ENCODE measurements at places on chromosomes 3 and 15. TPM values are rescaled to one million over a fixed set of nuclear protein-coding genes. Genes with fewer than 3 reads are reported as not detected.

The RAB6B gene
- 5.5 TPM for total RNA-seq

The CLSTN2 gene
- 103 TPM for total RNA-seq

The ZNF770 gene
- total RNA-seq: 19.2 TPM

- DNase-seq: no peak
- no peaks in the 10 kb centered on the region for H3K4me1 ChIP-seq
- H3K27ac ChIP-seq: no peak overlapping the region
- no peak overlapping the region for H3K4me3 ChIP-seq
- H3K36me3 ChIP-seq: no peaks in the 10 kb centered on the region
These were observed 33.7 kb upstream of the RBMS3 start for GRCh38 chr3:29247088-29247745.

- no peak overlapping the region for H3K4me3 ChIP-seq
- H3K27me3 ChIP-seq: no peaks in the 10 kb centered on the region
- no peak for DNase-seq
These were observed 267.3 kb downstream of the LPP start for GRCh38 chr3:188421151-188421821.

DNA sequence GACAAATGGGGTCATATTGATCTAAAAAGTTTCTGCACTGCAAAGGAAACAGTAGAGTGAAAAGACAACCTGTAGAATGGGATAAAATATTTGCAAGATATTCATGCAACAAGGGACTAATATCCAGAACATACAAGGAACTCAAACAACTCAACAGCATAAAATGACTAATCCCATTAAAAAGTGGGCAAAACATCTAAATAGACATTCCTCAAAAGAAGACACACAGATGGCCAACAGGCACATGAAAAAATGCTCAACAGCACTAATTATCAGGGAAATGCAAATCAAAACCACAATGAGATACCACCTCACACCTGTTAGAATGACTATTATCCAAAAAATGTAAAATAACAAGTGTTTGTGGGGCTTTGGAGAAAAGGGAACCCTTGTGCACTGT is 8.8 kb downstream of the SLC12A8 start:
- DNase-seq: no peak
- H3K27me3 ChIP-seq: no peaks in the 10 kb centered on the region
- no peak overlapping the region for H3K4me3 ChIP-seq
- no peaks in the 10 kb centered on the region for H3K4me1 ChIP-seq
- no peak overlapping the region for H3K27ac ChIP-seq
- no peaks in the 10 kb centered on the region for H3K36me3 ChIP-seq

DNA sequence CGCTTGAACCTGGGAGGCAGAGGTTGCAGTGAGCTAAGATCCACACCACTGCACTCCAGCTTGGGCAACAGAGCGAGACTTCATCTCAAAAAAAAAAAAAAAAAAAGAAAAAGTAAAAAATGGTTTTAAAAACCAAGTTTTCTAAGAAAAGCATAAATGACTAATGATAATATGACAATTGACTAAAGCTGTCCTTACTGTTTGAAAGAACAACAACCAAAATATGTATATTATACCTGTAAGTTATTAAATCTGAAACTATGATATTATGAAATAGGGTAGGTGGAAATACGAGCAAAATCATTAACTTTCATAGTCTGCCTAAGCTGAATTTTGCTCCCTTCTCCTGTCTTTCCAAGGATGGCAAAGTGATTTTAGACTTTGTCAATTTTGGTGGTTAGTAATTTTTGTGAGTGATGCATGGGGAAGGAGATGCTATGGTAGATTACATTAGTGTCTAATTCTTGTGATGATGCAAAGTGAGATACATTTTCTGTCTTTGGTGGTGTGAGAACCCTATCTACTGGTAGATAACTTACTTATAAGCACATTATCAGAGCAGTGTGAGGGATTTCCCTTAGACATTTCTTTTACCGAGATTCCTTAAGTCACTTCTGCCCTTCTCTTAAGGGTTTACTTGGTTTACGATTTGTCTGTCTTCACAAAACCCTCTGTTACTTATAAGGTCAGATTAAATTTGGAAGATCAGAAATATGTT is 10.6 kb upstream of the CHD2 start:
- no peaks in the 10 kb centered on the region for H3K36me3 ChIP-seq
- H3K27me3 ChIP-seq: no peaks in the 10 kb centered on the region
- no peak for DNase-seq
- peaks cover under 1% of the 10 kb centered on the region for H3K4me1 ChIP-seq

GRCh38 chr15:98884894-98885293 is 122.7 kb downstream of the PGPEP1L start:
- H3K4me3 ChIP-seq: no peak overlapping the region
- no peaks in the 10 kb centered on the region for H3K27me3 ChIP-seq
- peaks cover 8% of the 10 kb centered on the region for H3K4me1 ChIP-seq
- DNase-seq: no peak
- H3K36me3 ChIP-seq: no peaks in the 10 kb centered on the region
- H3K27ac ChIP-seq: no peak overlapping the region

- no peak overlapping the region for H3K4me3 ChIP-seq
- no peaks in the 10 kb centered on the region for H3K36me3 ChIP-seq
- DNase-seq: no peak
- no peaks in the 10 kb centered on the region for H3K4me1 ChIP-seq
These were observed 6.1 kb upstream of the NR2E3 start for GRCh38 chr15:71804226-71804625.

DNA sequence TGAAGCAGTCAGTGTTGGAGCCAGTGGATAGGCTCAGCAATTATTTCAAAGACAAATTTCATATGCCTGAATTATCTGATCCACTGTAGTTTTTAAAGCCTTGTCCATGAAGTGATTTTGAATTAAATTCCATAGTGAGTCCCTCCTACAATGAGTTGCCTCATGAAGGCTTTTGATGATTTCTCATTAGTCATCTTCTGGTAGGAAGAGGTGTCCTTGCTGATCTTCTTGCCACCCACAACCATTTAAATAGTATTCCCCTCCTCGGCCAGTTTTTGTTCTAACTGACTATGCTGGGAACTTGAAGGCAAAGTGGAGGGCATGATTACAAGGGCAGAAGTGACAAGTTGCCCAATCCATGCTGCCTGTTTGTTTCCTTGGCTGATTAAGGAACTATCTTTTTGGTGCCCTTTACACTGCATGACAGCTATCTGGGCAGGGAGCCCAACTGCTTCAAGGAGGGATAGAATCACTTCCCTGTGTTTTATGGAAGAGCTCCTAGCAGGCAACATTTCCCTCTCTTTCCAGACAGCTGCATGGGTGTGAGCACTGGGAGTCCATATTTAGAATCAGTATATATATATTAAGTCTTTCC is 617.5 kb downstream of the ZPLD1 start:
- no peak overlapping the region for H3K4me3 ChIP-seq
- DNase-seq: no peak
- H3K36me3 ChIP-seq: no peaks in the 10 kb centered on the region
- no peaks in the 10 kb centered on the region for H3K4me1 ChIP-seq
- no peak overlapping the region for H3K27ac ChIP-seq

DNA sequence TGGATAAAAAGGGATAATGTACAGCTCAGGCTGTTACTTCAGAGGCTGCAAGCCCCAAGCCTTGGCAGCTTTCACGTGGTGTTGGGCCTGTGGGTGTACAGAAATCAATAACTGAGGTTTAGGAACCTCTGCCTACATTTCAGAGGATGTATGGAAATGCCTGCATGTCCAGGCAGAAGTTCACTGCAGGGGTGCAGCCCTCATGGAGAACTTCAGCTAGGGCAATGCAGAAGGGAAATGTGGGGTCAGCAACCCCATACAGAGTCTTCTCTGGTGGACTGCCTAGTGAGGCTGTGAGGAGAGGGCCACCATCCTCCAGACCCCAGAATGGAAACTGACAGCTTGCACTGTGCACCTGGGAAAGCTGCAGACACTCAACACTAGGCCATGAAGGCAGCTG is 1350.3 kb downstream of the ROBO2 start:
- no peaks in the 10 kb centered on the region for H3K27me3 ChIP-seq
- no peaks in the 10 kb centered on the region for H3K4me1 ChIP-seq
- no peak for DNase-seq
- no peak overlapping the region for H3K27ac ChIP-seq
- no peak overlapping the region for H3K4me3 ChIP-seq

- H3K27ac ChIP-seq: no peak overlapping the region
- H3K27me3 ChIP-seq: no peaks in the 10 kb centered on the region
- no peaks in the 10 kb centered on the region for H3K36me3 ChIP-seq
- H3K4me1 ChIP-seq: no peaks in the 10 kb centered on the region
These were observed 261.6 kb upstream of the THRB start for GRCh38 chr3:24756101-24756888.

- H3K4me1 ChIP-seq: no peaks in the 10 kb centered on the region
- no peaks in the 10 kb centered on the region for H3K36me3 ChIP-seq
- DNase-seq: no peak
- H3K27ac ChIP-seq: no peak overlapping the region
These were observed 266.8 kb upstream of the CRBN start for GRCh38 chr3:3446251-3446650.

- no peak for DNase-seq
- H3K36me3 ChIP-seq: no peaks in the 10 kb centered on the region
- H3K27me3 ChIP-seq: no peaks in the 10 kb centered on the region
- no peak overlapping the region for H3K4me3 ChIP-seq
- H3K4me1 ChIP-seq: no peaks in the 10 kb centered on the region
- H3K27ac ChIP-seq: no peak overlapping the region
These were observed 361.0 kb upstream of the IL12A start for GRCh38 chr3:159627634-159628033.

DNA sequence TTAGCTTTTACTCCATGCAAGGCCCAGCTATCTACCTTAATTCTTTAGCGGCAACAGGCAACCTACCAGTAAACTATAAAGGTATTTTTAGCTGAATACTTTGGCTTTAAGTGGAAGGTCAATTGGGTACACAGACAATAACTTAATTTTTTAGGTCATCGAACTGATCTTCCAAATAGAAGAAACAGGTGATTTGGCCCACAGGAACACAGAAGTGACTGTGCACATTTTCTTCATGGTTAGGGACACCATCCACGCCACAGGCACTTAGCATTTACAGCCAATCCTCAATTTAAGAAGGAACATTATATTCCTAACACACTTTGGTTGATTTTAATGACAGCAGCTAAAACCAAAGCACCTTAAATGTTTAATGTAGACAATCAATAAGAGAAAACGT is 1.9 kb downstream of the ARPP19 start:
- no peaks in the 10 kb centered on the region for H3K27me3 ChIP-seq
- peaks cover 10% of the 10 kb centered on the region for H3K4me1 ChIP-seq
- no peak overlapping the region for H3K27ac ChIP-seq
- no peak overlapping the region for H3K4me3 ChIP-seq
- DNase-seq: no peak

DNA sequence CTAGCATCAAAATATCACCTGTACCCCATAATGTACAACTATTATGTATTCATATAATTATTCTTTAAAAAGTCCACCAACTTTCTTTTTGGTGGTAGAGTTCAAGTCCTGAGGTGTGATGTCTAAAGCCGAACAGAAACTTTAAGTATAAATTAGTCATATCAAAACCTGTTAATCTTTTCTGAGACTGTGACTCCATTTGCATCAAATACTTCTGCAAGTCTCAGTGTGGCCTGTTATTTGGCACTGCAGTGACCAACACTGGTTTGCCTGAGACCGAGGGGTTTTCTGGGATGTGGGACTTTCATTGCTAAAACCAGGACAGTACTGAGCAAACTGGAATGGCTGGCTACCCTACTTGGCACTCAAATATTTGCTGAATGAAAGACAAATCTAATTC is 7.3 kb downstream of the NGLY1 start:
- H3K27ac ChIP-seq: no peak overlapping the region
- no peaks in the 10 kb centered on the region for H3K4me1 ChIP-seq
- no peak overlapping the region for H3K4me3 ChIP-seq
- no peak for DNase-seq
- H3K36me3 ChIP-seq: no peaks in the 10 kb centered on the region
